T follicular helper cell (primary cell): ENCODE measurements at places on chromosomes 4 and X.

- DNase-seq: no peak
Measured at GRCh38 chr4:121936101-121936500, 15.8 kb downstream of the TRPC3 start.

DNA sequence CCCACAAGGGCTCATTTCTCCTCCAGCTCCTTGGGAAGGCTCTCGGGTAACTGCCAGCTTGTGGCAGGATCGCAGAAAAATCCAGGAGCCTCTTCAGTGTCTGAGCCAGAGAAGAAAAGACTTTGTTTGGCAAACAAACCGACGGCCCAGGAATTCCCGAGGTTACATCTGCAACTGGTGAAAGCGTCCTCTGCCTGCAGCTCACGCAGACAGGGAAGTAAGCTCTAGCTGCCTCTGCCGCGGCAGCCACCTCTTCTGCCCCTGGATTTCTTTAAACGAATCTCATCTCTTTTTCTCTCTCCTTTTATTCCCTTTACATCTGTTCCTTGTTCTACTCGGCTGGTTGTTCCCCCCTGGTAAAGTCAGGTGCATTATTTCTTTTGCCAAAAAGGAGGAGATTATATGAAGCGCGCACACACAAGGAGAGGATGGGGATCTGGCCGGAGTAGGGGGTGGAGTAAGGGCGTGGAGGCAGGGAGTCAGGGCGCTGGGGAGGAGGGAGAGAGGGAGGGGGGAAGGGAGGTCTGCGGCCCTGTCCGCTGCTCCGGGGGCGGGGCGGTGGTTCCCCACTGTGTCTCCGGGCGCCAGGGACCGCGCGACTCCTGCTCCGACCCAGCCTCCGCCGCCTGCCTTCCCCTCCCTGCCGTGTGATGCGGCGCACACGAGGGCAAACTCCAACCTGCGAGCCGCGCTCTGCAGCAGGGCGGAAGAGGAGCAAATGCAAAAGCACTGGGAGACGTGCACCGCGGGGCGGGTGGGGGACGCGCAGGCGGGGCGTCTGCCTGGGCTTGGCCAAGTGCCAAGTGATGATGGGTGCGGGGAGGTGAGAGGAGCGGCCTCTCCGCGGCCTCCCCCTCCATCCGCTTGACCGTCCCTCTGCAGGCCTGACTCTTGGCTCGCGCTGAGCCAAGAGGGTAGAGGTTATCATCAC is at the start of gene DCHS2:
Gene DCHS2 (minus strand): TSS at position 459 of the 931 bp plus-strand sequence. CDS start 444 bp downstream, at position 15.
- no peak for DNase-seq

- no peak for DNase-seq
Measured at GRCh38 chr4:91837608-91838029, 466.1 kb upstream of the GRID2 start.

DNA sequence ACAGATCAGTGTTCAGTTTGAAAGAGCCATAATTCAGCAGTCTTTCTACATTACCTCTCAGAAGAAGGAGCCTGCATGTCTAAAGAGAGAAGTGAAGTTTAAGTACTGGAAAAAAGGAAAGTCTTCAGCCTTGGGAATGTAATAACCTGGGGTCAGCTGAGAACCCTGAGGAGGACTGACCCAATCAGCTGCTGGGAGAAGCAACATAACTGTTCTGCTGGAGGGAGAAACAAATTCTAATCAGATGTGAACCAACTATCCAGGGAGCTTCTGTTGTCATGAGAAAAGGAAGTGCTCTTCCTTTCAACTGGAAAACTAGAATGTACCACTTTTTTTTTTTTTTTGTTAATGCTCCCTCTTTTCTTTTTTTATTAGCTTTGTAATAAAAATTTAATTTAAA is 64.5 kb upstream of the PDE5A start:
- DNase-seq: no peak

DNA sequence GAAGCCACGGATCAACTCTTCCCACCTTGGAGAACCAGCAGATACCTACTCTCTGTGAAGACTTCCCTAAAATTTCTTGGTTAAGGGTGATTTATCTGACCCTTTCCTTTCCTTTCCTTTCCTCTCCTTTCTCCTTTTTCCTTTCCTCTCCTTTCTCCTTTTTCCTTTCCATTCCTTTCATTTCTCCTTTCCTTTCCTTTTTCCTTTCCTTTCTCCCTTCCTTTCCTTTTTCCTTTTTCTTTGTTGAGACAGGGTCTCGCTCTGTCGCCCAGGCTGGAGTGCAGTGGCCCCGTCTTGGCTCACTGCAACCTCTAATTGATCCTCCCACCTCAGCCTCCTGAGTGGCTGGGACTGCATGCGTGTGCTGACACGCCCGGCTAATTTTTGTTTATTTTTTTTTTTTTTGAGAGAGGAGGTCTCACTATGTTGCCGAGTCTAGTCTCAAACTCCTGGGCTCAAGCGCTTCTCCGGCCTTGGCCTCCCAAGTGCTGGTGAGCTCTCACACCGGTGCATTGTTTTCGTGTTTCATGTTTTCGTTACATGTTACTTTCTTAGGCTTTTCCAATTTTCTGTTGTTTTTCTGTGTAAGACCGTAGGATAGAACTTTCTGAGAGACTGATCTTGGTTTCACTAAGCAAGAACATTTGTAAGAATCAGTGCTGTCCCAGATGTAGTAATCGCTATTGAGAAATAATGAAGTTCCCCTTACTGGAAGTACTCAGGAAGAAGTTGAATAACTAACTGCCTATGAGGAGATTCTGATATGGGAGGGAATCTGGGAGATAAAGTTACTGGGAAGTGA is 2.0 kb downstream of the TMEM165 start:
- DNase-seq: no peak

DNA sequence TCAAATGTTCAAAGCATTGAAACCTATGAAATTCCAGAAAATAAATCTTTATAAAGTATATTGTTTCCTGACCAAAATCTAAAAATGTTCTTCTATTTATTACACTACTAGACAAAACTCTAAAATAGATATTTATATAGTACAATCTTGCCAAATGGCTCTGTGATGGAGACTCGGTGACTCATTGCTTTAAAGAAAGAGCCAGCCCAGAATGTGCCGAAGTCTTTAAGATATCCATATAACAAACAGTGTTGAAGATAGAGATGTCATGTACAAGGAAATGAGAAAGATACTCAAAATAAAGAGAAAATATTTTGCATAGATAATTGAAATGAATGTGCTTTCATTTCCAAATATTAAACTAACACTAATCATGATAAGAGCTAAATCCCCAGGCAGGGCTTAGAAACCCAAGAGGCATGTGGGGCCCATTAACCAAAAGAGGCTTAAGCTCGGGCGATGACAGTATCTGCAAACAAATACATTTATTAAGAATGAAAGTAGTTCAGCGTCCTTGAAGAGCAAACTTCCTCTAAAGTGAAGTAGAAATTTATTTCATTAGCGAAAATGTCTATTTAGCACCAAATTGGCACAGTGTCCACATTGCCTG is 102.1 kb upstream of the FAM9B start:
- no peak for DNase-seq

DNA sequence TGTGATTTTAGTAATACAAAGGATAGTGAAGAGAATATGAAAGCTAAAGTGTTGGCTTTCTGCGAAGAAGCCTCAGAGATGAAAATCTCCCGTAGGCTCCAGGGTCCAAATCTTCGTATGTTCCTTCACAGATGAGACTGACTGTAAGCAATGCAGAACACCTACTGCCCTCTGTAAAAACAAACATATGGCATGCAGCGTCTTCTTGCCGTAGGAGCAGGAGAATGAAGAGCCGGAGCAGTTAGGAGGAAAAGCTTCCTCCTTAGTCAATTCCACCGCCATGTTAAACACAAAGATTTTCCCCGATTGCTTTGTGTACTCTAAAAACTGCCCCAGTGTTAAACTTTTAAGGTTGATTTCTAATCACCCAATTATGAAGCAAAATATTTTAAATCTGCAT is 22.5 kb downstream of the RWDD4 start:
- DNase-seq: no peak

GRCh38 chrX:116170511-116170910 is at the start of gene AGTR2:
Gene AGTR2, plus strand, starts transcription at chrX:116170744. Its CDS starts 1,537 bp downstream, at chrX:116172281.
- DNase-seq: no peak

- no peak for DNase-seq
Measured at GRCh38 chrX:112235547-112235946, 153.0 kb upstream of the TRPC5 start.

DNA sequence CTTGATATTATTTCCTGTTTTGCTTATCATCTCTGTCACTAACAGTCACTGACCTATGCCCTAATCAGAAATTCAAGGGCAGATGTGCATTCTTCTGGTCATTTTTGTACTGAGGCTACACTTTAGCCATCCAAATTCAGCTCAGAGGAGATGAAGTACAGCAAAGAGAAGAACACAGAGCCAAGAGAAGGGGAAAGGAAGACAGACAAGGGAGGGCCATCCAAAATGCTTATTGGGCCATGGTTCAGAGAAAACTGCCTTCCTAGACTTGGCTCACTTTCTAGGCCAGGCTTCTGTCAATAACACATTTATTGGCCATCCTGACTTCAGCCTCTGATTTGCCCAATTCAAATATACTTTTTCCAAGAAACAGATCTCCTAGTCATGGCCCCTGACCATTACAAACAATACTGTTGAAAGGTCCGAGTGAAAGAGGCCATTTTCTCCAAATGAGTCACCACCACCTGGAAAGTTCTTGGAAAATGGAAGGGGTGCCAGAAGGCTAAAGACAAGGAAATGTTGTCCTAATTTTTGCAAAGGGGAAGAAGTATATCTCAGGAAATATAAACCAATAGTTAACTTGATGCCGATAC is 56.4 kb downstream of the DCX start:
- no peak for DNase-seq

DNA sequence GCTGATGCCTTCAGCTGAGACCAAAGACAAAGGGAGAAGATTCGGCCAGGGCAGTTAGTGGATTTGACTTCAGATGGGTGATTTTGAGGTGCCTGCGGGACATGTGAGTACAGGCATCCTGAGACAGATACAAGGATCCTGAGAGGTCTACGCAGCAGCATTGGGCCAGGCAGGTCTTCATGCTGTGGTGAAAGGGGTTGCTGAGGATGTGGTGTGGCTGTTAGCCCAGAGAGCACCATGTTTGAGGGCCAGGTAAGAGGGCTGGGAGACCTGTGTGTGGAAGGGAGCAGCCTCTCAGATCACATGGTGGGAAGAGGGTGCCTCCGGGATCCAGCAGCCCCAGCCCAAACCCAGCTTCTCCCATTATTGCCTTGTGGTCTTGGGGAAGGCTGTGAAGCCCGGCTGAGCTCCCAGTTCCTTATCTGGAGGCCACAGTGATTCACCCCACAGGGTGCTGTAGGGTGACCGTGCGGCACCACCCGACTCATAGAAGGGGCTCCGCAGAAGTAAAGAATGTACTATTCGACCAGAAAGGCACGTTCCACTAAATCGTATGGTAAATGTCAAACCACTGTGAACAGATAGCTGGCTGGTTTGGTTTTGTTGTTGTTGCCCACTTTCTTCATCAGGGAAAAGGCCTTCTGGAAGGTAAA is 27.7 kb upstream of the TADA2B start:
- DNase-seq: no peak

GRCh38 chr4:2937146-2937857 is 25.9 kb downstream of the NOP14 start:
- DNase-seq: no peak

DNA sequence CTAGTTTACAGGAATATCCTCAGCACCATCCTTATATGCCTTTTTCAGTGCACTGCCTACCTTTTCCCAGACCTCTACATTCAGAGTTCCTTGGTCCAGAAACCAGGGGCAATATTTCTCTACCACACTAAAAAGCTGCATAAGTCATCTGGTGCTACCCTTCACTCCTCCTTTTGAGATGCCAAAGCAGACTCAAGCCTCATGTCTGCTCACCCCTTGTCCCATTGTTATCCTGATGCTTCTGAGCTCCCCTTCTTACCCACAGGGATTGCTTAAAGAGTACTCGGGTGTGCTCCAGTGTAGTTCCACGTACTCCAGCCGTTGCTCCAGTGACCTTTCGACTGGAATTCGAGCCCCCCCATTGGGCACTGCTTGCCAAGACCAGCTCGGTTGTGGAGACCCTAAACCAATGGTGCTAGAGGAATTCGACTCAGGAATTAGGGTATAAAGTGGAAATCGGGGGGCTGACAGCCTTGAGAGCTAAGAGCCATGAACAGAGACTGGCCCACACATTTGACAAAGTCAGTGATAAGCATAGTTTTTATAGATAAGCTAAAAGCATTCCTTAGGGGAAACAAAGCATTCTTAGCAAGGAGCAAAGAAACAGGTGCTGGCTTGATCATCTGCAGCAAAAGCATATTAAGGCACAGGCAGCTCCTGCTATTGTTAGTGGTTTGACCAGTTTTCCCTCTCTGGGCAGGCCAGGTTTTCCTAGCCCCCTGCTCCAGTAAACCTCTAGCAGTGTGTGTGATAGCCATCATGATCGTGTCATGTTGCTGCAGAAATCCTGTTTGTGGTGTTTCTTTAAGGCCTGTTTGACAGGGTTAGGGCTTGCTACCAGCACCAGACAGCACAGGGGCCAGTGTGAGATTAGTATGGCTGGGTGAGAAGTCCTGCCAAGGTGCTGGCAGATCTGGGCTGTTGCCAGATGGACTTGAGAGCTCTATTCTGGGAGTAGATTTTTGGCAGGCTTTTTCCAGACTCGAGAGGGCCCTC is 57.5 kb upstream of the WDR1 start:
- no peak for DNase-seq

DNA sequence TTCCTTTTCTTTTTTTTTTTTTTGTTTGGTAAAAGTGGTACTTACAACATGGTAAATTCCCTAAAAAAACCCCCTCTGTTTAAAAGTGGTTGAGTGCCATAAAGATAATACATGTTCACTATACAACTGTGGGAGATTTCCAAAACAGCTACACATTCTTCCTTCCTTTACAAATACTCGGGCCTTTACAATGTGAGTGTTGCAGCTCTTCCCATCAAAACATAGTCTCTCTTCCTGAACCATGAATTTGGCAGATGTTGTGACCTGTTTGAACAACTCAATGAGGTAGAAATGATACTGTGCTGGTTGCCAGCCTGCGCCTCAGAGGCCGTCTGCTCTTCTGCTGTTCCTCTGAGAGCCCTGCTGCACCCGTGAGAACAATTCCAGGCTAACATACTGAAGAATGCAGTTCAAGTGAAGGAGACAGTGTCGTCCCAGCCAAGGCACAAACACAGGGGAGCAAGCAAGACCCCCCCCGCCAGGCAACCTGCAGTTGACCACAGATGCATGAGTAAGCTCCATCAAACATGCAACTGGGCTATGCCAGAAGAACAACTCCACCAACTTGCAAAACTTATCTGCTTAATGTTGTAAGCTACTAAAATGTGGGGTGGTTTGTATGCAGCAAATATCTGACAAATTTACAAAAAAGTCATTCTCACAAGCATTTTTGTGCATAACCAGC is 645.0 kb downstream of the PCDH7 start:
- DNase-seq: no peak

DNA sequence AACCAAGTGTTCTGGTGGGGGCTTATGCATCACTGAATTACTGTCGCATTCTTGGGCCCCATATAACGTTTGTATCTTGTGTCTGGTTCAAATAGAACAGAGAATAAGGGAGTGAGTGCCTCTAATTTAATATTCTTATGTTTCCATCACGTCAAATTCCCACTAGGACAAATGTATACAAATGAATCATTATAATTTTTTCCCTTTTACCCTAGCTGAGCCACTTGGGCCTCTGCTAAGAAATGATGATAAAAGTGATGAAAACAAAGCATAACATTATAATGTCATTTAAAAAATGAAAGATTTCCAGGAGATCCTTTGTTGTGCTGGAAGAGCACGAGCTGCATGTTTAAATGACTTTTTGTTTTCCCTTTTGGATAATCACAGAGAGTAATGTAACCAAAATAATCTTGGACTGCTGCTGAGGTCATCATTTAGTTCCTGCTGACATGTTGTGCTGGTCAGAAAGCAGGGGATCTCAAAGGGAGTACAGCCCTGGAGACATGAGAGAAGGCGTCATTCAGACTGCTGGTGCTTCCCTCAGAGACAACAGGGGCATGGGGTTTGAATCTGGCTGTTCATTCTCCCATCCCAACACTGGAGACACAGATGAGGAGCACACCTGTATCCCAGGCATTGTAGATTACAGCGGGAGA is 105.1 kb upstream of the SCOC start:
- no peak for DNase-seq

- no peak for DNase-seq
Measured at GRCh38 chr4:111066001-111066400, 443.1 kb upstream of the PITX2 start.
